ENCODE measurements at places on chromosomes 3 and 15. TPM values are rescaled to one million over a fixed set of nuclear protein-coding genes. Genes with fewer than 3 reads are reported as not detected.

DNA sequence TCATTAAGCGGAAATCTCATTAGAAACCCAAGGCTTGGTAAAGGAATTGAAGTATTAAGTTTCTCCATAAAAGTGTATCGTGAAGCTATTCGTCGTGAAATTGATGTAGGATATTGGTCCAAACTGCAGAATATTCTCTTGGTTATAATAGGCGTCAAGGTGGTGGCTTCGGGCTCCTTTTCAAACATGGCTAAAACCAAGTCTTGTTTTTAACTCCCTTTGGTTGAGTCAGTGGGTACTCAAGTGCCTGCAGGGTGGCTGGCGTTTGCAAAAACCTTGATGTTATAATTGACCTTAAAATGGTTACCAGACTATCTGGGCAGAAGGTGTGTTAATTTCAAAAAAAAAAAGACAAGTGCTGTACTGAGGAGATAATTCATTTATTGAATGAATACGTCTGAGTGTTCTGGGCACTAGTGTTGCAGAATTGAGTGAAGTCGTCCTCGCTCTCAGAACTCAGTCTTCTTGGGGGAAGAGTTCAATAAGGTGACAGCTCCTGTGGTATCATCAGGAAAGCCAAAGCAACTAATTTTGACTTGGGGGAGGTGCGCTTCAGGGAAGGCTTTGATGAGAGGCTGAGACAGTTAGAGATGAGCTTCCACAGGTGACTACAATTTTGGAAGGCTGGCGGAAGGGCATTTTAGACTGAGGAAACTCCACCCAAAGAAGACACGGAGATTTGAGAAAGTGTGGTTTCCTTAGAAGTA, 1.5 kb downstream of the UBE2Q2 start:
- DNase-seq, result no peak

DNA sequence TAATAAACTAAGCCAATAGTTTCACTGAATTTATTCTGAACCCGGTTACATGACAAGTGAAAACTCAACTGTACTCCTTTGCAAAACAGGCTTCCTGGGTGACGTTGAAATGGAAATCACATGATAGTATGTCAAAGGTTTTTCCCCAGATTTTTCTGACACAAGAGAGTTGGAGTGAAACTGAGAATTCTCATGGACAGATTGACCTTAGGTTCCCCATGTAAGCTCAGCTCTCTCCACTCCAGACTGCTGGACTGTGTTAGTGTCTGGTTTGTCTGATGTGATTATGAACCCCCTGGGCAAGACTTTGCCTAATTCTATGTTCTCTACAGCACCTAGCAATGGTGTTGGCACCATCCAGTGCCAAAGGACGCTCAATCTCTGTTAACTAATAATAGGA, 219.7 kb upstream of the COL8A1 start:
- no peak for DNase-seq

BCHE gene
- total RNA-seq, result 78.9 TPM

DNA sequence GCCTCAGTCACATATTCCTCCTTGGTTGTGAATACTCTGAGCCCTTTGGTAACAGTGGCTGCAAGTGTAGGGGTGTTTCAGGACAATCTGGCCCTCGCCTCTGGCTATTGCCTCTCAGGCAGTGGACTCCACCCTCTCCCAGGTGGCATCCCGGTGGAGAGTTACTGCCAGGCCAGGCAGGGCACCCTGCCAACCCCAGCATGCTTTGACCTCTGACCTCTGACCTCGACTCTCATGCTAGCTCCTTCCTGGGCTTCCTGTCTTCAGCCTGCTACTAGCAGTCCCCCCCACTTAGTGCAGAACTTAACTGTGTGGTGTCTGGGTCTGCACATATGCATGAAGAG, 5.5 kb downstream of the TM6SF1 start:
- DNase-seq, result no peak

- no peak for DNase-seq
Observed at GRCh38 chr15:80434926-80435720, 30.9 kb downstream of the ARNT2 start.

GRCh38 chr3:171135549-171135948, 109.0 kb upstream of the SLC2A2 start:
- no peak for DNase-seq

GRCh38 chr3:49028298-49028672, 913 bp downstream of the IMPDH2 start:
- DNase-seq, result peak; percentile 14

DNA sequence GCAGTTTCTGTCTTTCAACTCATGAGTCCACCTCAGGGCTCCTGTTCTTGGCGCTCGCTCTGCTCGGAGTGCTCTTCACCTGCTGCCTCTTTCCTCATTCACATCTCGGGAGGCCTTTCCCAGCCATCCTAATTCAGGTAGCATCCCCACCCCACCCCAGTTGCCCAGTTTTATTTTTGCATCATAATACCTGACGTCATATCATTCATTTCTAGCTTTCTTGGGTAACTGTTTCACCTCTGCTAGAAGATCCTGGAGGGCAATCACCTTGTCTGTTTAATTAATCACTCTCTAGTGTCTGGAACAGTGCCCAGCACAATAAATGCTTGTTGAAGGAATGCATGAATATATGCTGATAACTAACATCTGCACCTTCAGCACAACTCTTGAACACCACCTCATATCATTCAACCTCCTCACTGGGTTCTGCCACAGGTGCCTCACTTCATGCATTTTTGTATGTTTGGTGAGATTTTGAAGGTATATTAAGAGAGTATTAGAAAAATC, 7.6 kb downstream of the NUSAP1 start:
- DNase-seq, result no peak

GRCh38 chr3:43154980-43155379, 49.1 kb upstream of the POMGNT2 start:
- DNase-seq, result peak; percentile 69

- DNase-seq, result no peak
Observed at GRCh38 chr3:197248341-197248740, 50.1 kb downstream of the DLG1 start.
